Colonic mucosa (tissue), 4 donors: ENCODE measurements at places on chromosomes 3 and 15. TPM values are rescaled to one million over a fixed set of nuclear protein-coding genes. Genes with fewer than 3 reads are reported as not detected.

The SH3GL3 gene
- not detected for total RNA-seq

The LRRIQ4 gene
- total RNA-seq: not detected

The EPHB3 gene
- 64.2 TPM for total RNA-seq

The BNC1 gene
- not detected for total RNA-seq

The MORC1 gene
- not detected for total RNA-seq

The REC114 gene
- total RNA-seq: not detected

GRCh38 chr3:177827511-177828207 lies 630.4 kb upstream of the TBL1XR1 start:
- no peak for DNase-seq

DNA sequence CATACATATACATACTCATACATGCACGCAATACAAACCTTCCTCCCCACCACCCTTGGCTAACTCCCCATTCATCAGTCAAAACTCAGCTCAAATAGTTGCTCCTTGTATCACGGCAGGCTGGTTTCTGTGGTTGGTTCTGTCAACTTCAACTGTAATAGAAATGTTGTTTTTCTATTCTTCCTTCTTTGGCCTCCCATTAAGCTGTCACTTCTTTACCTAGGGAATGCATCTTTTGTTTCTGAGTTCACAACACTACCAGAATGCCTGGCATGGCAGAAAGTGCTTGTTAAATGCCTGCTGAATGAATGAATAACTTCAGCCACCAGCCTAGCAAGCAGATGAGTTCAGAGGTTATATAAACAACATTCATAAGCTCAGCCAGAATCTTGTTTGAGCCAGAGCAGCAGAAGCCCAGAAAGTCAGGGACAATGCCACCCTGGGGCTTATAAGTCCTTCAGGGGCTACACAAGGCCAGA lies 63.1 kb downstream of the B3GALNT1 start:
- no peak for DNase-seq

DNA sequence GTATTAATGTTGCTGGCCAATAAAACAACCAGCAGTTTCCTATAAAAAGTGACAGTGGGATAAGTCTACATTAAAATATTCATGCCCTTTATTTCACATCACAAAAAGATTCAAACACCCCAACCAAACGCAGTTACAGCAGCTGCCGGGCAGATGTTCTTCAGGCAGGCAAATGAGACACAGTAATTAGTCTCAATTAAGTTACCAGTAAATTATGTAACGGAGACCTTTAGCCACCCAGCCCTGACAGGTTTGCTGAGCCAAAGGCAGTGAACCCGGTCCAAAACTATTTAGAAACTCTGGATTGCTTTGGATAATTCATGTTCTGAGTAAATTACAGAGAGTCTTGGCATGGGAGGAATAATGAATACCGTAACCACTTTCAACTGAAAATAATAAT lies 289.2 kb upstream of the LYSMD4 start:
- DNase-seq: no peak

GRCh38 chr15:77118882-77119321 lies 48.0 kb upstream of the TSPAN3 start:
- DNase-seq: peak; percentile 49

GRCh38 chr3:168933614-168934013 lies 729.9 kb downstream of the MECOM start:
- DNase-seq: no peak

DNA sequence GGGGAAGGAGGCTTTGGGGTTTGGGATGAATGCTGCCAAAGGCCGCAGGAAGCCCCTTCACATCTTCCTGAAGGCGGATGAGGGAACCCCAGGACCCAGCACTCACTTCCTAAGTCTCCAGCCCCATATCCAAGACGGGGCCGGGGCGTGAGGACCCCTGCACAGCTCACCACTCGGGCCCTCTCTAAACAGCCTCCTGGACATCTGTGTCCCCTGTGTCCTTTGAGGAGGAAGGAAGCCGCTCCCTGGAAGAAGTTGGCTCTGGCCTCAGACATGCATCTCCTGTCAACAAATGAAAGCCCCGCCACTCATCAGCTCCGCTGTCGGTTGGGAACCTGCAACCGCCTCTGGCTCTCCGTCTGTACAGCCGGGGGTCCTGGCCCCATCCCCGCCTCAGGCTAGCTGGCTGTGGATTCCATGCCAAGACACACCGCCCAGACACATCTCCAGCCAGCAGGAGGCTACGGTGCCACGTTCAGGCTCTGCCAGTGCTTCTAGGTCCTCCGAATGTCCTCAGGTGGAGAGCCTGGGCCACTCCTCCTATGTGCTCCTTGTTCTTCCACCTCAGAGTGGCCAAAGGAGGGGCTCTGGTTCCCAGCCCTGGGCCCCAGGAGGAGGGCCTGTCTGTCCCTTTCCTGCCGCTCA lies 140.0 kb upstream of the MEF2A start:
- DNase-seq: no peak

DNA sequence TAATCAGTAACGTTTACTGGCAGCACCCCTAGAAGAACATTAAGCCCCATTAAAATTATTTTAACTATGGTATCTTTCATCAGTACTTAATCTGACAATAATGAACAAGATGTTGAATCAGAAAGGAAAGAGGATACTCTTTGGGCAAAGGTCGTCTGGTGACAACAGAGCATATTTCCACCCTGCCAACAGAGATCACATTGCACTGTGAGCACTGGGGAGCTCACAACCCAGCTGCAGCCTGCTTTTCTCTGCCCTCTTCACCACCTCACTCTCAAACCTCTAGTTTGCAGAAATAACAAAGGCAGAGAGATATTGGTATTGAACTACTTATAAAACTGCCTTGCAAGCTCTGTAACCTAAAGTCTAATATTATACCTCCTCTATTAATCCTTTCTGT lies 130.0 kb downstream of the FBN1 start:
- no peak for DNase-seq

- no peak for DNase-seq
Measured at GRCh38 chr3:107555359-107555758, 32.6 kb downstream of the BBX start.

GRCh38 chr3:186849374-186849975 lies 7.0 kb downstream of the ADIPOQ start:
- no peak for DNase-seq

GRCh38 chr15:49857496-49858475 lies 236.9 kb downstream of the DTWD1 start:
- DNase-seq: no peak

DNA sequence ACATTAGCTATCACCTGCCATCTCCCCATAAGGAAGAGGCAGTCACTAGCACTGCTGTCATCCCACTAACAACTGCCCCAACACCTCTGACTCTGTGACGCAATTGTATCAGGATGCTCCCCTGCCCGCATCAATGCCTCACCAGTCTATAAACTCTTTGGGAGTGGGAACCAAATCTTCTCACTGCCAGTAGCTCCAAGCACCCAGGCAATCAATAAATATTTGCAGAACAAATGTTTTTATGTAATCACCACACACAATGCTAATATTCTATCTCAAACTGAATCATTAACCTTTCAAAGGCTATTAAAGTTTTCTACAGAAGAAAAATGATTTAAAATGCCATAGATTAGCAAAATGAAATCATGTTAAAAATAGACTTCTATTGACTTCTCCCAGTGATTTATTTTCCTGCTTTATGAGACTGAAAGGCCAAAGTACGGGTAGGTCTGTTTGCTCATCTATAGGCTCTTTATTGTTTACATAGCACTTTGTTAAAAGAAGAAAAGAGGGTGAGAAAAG lies 131.3 kb downstream of the PLD1 start:
- DNase-seq: peak; percentile 53
